ENCODE measurements at places on chromosomes 7 and 10.

DNA sequence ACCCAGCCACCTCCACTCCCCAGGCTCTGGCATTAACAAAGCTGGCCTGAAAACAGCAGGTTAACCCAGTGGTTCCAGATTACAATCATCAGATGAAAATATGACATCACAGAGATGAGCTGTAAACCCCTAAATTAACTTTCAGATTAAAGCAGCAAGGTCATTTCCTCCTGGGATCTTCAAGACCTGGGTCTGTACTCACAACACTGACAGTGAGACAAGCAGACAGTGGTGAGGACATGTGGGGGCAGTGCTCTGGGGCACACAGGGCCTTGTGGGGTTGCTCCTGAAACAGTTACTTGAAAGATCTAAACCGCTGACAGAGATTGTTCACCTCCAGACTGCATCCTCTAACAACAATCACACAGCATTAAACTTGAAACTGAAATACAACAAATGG is 134.1 kb downstream of the ZNF438 start:
- no peak for DNase-seq

- no peak for DNase-seq
Observed at GRCh38 chr10:48937796-48938195, 1.8 kb downstream of the LRRC18 start.

DNA sequence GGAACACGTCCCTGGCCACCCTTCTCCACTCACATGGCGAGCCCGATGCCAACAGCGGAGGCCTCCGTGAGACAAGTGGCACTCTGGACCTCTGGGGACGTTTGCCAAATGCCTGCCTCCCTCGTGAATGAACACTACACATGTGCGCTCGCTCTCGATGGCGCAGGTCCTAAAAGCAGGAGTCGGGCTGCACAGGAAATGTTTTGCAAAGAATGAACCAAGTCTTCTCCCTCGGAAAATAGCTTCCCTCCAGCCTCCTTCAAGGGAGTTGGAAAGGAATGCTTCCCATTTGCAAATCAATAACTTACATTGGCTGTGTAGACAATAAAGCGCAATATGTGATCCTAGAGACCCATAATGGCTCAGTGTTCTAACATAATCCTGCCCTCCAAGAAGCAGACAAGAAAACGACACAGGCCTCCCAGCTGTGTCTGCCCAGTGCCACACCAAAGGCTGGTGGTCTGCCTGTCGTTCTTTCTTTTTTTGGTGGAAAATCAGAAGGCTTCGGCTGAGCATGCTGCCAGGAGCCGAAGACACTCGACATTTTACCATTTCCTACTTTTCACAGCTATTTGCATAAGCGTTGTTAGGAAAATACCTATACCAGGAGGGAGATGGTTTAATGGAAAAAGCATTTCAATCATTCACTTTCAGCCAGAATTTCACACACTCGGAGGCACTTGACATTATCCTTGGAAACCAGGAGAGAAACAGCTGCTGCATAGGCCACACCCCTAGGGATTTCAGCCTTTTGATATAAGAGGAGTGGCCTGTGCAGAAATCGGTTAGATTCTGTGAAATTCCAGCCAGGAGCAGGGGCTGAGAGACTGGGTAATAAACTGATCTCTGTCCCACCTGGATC is 38.4 kb downstream of the ATXN7L1 start:
- DNase-seq, result no peak

DNA sequence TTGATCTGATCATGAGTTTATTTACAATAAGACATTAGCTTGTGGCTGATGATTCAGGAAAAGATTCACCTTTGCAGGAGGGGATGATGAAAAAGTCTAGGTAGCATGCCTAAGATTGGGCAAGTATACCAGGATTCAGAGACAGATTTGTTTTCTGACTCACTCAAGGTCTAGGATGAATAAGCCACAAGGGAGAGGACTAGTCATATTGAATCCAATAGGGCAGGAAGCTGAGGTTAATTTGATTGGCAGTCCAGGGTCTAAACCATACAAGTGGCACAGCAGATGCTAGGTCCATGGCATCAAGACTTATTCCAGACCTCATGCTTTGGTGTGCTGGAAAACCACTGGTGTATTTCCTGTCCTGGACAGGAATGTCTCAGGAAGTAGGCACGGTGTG is 1133.4 kb downstream of the XPNPEP1 start:
- DNase-seq, result no peak

GRCh38 chr10:66148312-66148711 is 777.5 kb upstream of the LRRTM3 start:
- DNase-seq, result no peak

- no peak for DNase-seq
Observed at GRCh38 chr10:132022241-132022640, 40.5 kb upstream of the BNIP3 start.

- no peak for DNase-seq
Observed at GRCh38 chr7:33893377-33893776, 12.0 kb upstream of the BMPER start.

DNA sequence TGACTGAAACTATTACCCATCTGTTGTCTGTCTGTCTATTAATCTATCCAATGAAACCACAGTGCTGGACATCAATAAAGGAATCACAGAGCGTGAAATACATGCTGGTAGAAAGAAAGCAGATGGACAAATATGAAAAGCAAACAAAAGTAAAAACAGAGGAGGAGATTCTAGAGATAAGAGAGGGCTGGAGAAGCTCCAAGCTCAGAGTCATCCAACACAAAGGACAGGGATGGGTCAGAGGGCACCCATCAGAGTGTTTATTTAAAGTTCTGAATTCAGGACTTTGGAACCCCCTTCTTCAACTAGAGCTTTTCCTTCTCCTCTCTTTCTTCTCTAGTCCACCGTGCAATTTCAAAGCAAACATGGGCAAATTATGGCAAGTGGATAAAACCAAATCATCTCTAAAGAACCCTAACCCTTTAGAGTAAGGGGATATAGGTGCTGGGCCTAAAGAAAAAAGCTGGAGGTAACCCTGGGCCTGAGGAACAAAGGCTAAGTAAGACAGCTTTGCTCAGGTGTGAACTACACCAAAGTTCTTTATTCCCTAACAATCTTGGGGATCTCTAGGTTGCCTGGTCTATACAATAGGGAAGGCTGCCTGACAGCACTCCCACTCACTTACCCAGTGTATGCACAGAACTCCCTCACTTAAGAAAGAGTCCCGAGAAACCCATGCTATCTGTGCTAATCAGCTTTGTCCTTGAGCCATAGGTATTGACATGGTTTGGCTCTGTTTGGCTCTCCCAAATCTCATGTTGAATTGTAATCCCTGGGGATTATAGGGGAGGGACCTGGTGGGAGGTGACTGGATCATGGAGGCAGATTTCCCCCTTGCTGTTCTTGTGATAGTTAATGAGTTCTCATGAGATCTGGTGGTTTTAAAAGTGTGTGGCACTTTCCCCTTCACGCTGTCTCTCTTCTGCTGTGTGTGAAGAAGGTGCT is 97.0 kb downstream of the BAMBI start:
- DNase-seq, result no peak

DNA sequence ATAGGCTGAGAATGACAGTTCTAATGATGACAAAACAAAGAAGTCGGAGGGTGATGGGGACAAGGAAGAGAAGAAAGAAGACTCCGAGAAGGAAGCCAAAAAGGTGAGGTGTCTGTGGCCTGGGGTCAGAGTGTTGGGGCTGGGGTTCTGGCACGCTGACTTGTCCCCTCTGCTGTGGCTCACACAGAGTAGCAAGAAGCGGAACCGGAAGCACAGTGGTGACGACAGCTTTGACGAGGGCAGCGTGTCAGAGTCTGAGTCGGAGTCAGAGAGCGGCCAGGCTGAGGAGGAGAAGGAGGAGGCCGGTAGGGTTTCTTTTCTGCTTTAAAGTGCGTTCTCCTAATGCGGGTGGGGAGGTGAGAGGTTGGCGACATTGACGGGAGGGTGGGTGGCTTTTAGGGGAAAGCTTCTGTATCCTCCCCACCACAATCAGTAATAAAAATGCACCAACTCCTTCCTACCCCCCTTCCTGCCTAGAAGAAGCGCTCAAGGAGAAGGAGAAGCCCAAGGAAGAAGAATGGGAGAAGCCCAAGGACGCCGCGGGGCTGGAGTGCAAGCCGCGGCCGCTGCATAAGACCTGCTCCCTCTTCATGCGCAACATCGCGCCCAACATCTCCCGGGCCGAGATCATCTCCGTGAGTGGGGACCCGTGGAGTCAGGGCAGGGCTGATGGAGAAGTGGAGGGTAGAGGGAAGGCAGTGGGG is 4.6 kb downstream of the UFSP1 start:
- no peak for DNase-seq
